ENCODE measurements at places on chromosomes 3 and 15. TPM values are rescaled to one million over a fixed set of nuclear protein-coding genes. Genes with fewer than 3 reads are reported as not detected.

The LMAN1L gene
- total RNA-seq, result not detected

The PCOLCE2 gene
- total RNA-seq, result 3.2 TPM

The PLCB2 gene
- total RNA-seq, result 3.0 TPM

The IRAK2 gene
- total RNA-seq, result 3.4 TPM

The CCK gene
- total RNA-seq, result 24.3 TPM

The IL5RA gene
- total RNA-seq, result 0.49 TPM

The ETV5 gene
- total RNA-seq, result 28.8 TPM

The SH2D7 gene
- total RNA-seq, result not detected

The REC114 gene
- total RNA-seq, result not detected

The SLC24A5 gene
- total RNA-seq, result not detected

The NR1I2 gene
- total RNA-seq, result 0.74 TPM

The CHRD gene
- 8.6 TPM for total RNA-seq

The TICRR gene
- 1.2 TPM for total RNA-seq

The CRYBG3 gene
- 4.9 TPM for total RNA-seq

The ALDH1A3 gene
- total RNA-seq, result 3.9 TPM

The HOMER2 gene
- 31.2 TPM for total RNA-seq

The LSM3 gene
- 12.0 TPM for total RNA-seq

The LPCAT4 gene
- 8.4 TPM for total RNA-seq

The TSPAN3 gene
- 174 TPM for total RNA-seq

The ACKR4 gene
- under 0.01 TPM for total RNA-seq

The ITIH4 gene
- 2.2 TPM for total RNA-seq

The AMOTL2 gene
- total RNA-seq, result 46.5 TPM

The GOLGA6L7 gene
- total RNA-seq, result not detected

The GOLGA8T gene
- total RNA-seq, result 0.49 TPM

The TNNC1 gene
- total RNA-seq, result 0.49 TPM

The IL17RD gene
- 47.5 TPM for total RNA-seq

The HESX1 gene
- total RNA-seq, result 0.25 TPM

The KCNH8 gene
- 6.6 TPM for total RNA-seq

The PPIP5K1 gene
- 20.4 TPM for total RNA-seq

The PLSCR2 gene
- total RNA-seq, result not detected

The RAB6B gene
- total RNA-seq, result 88.3 TPM

The RASA2 gene
- 25.6 TPM for total RNA-seq

The NAALADL2 gene
- total RNA-seq, result 2.7 TPM

The ROPN1B gene
- 0.98 TPM for total RNA-seq

The TEX55 gene
- total RNA-seq, result not detected

The TUSC7 gene
- 0.25 TPM for total RNA-seq

The MKRN3 gene
- total RNA-seq, result 13.5 TPM

The LRRC2 gene
- total RNA-seq, result 2.5 TPM

The SCAANT1 gene
- not detected for total RNA-seq

The IQCF5 gene
- not detected for total RNA-seq

The GOLGA6D gene
- total RNA-seq, result under 0.01 TPM

The COL6A5 gene
- under 0.01 TPM for total RNA-seq

The ICE2 gene
- total RNA-seq, result 29.5 TPM

The BNC1 gene
- total RNA-seq, result under 0.01 TPM

The CASR gene
- not detected for total RNA-seq

The GPR149 gene
- 1.7 TPM for total RNA-seq

The MAP1A gene
- 35.2 TPM for total RNA-seq

The CACNA2D3 gene
- total RNA-seq, result 23.4 TPM

The IL17RC gene
- total RNA-seq, result 3.2 TPM

The DNAJC19 gene
- total RNA-seq, result 26.8 TPM

The SEMA5B gene
- total RNA-seq, result 17.2 TPM

The AGTR1 gene
- total RNA-seq, result 0.49 TPM

The STAB1 gene
- total RNA-seq, result 5.9 TPM
